RPMI7951 (cell line): ENCODE measurements at places on chromosomes 11 and 22.

GRCh38 chr22:19582033-19582693 lies 58.0 kb upstream of the CLDN5 start:
- no peak for DNase-seq

DNA sequence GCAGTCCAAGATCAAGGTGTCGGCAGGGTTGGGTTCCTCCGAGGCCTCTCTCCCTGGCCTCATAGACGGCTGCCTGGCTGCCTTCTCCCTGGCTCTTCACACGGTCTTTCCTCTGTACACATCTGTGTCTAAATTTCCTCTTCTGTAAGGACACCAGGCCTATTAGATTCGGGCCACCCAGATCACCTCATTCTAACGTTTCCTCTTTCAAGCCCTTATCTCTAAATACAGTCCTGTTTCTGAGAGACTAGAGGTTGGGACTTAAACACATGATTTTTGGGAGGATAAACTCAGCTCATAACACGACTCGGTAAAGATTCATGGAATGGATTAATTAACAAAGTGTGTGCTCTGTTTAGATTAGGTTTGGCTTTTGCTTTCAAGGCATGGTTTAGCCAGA lies 136.0 kb upstream of the SORL1-AS1 start:
- DNase-seq, result no peak

DNA sequence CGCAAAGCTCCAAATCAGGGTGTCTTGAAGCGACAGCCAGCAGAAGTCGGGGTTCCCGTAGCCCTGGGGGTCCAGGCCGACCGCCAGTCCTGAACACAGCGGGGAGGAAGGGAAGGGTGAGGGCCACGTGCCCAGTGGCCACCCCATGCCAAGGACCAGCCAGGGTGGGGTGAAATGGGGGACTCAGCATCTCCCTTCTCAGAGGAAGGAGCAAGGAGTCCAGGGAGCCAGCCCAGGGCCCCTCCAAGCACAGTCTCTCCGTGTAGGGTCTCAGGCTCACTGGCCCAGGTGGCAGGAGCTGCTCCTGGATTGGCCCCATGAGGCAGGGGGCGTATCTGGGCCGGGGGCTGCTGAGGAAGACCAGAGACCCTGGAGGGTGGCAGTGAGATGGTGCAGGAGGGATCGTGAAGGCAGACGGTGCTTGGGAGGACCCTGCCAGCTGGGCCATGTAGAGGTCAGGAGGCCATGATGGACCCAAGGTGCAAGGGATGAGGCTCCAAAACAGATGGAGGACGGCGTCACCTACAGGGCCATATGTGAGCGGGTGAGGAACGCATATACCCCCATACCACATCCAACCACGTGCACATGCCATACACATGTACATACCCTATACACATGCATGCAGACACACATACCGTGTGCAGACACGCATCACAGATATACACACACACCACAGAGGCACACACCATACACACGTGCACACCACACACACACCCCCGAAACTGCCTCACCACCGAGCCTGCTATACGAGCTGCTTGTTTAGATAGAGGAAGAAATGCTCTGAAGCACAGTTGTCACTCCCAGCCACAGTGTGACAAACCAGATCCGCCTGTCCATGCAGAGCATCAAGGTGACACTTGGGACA lies 34.4 kb downstream of the TRMU start:
- no peak for DNase-seq

- peak; percentile 20 for DNase-seq
These were observed 362.4 kb downstream of the MIAT start for GRCh38 chr22:27019827-27020226.
